ENCODE measurements at places on chromosomes 7 and 10.

DNA sequence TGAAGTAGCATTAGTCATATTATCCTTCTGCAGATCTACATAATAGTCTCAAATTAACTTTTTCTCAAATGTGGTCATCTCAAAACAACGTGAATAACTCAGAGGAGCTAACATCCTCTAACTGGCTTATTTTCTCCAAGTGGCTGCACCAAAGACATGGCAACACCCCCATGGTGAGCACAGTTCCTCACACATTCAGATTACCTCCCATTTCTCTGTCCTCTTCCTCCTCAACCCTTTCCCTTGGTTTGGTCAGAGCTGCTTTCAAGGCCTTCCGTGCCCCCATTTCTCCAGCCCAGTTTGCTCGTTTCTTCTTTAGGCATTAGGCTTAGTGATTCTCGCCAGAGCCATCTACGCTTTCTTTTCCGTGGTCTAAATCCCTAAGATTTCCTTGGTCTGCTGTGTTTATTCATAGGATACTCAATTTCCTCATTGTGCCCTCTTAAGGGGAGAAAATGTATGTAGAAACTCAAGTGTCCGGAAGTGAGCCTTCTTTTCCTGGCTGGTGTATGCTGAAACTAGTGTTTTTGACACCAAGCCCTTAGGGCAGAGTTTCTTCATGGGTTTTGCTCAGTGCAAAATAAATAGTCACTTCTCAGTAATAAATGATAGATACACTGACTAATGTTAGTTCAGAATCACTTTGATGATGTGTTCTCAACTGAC lies 2.6 kb downstream of the MET start:
- DNase-seq: no peak

GRCh38 chr10:22630234-22631174 lies 83.9 kb downstream of the PIP4K2A start:
- peak; percentile 64 for DNase-seq

DNA sequence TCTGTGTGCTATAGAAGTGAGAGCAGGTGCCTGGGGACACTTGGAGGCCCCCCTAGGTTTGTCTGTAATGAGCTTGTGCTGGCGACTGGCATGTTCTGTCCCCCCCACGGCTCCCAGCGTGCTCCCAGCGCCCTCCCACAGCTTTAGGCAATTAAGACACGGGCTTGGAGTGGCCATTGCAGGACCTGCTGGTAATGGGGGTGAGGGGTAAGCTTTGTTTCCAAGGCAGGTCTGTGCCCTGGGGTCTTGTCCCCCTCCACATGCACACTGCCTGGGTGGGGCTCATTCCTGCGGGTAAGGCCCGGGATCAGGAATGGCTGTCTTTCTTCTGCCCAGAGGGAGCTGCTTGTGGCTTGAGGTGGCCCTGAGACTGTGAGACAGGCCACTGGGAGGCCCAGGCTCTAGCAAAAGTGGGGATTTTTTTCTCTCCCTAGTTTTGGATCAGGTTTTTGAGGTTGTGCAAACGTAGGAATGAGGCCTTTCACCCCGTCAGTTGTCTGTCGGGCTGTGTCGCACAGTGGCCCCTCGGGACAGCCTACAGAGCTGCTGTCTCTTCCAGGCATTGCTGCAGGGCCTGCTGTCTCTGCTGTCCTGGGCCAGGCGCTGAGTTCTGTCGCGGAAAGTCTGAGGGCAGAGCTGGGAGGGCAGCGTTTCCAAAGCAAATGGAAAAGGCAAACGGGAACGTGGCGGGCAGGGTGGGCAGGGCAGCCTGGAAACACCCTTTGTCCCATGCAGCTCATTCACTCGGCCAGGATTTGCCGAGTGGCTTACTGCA lies 107.4 kb downstream of the LHPP start:
- DNase-seq: no peak

GRCh38 chr7:30112103-30112713 lies 22.6 kb upstream of the MTURN start:
- DNase-seq: peak; percentile 12

DNA sequence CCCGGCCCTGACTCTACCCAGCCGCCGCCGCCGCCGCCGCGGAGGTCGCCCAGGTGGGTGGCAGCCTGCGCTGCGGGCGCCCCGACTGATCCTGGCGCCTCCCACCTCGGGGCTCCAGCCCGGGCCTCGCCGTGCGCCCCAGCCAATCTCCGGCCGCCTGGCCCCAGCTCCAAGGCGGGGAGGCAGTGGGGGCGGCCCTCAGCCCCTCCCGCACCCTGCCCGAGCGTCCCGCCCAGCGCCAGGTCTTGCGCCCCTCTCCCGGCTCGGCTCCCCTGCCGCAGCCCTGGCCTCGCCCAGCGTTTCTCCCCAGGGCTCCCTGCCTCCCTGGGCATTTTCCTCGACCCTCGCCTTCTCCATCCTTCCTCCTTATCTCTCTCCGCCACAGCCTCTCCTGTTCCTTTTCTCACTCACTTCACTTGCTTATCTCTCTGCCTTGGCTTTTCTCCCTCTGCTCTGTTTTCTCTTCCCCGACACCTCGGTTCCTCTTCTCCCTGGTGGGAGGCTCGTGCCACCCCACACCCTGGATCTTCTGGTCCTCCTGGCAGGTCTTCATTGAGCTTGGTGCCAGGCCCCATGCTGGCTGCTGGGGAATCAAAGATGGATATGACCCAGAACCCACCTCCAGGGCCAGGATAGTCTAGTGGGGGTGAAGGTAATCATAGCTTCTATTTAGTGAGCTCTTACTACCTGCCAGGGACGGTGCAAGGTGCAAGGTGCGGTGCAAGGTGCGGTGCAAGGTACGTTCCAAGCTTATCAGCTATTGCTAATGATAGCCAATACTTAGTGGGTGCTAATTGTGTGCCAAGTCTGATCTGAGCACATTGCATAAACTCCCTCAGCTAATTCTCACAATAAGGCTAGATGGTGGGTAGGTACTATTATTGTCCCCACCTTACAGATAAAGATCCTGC lies at the start of gene SFRP5:
SFRP5 (minus strand) TSS at position 87 of the 911 bp plus-strand sequence. CDS start 166 bp downstream, outside the sequence.
- DNase-seq: no peak

DNA sequence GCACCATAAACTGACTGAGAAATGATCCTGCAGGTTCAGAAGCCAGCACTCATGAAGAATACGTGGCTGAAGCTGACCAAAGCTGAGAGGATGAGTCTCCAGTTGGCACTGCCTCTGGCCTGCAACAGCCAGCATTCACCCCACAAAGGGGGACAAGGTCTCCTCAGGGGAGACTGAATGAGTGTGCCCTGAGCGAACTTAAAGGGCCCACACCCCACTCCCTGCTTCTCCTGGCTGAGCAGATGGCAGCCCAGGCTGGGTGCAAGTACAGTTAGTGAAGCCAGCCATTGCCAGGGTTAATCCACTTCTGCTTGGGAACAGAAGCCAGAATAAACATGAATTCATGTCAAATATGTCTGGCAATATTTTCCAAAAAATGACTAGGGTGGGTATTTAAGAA lies 98.1 kb downstream of the PPP1R17 start:
- DNase-seq: no peak

DNA sequence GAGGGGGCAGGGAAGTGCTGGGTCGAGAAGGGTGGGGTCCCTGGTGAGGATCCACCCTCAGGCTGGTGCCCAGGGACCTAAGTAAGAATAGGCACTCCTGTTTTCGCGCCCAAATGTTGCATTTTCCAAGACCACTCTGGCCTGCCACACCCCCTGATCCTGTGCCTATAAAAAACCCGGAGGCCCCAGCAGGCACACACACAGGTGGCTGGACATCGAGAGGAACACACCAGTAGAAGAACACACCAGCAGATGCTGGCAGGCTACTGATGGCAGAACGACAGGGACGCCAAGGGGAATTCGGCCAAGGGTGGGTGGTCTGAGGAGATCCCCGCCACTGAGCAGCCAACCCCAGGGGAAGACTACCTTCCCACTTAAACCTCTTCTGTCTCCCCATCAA lies 633.9 kb upstream of the POT1 start:
- no peak for DNase-seq

DNA sequence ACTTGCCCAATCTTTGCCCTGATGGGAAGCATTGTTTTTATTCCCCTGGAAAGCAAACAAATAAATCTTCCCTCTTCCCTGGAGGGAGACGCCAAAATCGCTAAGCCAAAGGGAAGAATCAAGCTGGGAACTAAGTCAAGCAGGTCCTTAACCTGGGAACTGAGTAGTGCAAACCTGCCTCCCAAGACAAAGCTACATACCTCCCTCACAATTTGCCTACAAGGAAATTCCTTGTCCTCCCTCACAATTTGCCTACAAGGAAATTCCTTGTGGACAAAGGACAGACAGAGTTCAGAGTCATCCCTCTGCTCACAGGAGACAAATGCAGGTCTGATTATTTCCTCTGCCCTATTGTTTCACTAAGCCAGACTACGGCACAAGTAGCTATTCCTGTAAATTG lies 50.5 kb downstream of the SPOCK2 start:
- no peak for DNase-seq

- DNase-seq: no peak
Measured at GRCh38 chr7:130943336-130943901, 209.4 kb upstream of the KLF14 start.

DNA sequence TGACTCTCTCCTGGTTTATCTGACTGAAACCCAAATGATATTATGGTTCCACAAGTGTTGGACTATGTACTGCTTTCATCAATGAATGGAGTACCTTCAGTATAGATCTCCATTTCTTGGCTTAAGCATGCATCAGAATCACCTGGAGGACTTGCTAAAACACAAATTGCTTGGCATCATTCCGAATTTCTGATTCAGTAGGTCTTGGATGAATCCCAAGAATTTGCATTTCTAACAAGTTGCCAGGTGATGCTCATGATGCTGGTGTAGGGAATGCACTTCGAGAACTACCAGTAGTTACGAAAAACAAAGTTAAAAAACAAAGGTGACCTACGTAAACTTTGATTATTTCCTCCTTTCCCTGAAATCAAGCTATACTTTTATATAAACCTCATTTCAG lies 119.0 kb upstream of the FEZF1 start:
- DNase-seq: no peak

- no peak for DNase-seq
Measured at GRCh38 chr10:62433901-62434300, 59.7 kb downstream of the ZNF365 start.

DNA sequence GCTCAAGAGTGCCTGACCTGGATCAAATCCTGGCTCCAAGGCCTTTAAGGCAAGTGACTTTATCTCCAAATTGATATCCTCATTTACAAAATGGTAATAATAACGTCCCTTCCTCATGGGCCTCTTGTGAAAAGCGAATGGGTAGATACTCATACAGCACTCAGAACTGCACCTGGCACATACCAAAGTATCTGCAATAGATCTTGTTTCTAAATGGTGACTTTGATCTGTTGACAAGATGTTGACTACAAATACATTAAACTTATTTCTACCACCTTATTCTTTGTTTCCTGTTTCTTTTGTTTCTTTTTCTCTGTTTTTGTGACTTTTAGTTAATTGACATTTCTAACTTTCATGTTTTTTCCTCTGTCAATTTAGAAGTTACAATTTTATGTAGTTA lies 53.0 kb downstream of the RNLS start:
- no peak for DNase-seq

GRCh38 chr10:53808677-53809372 lies 992.2 kb downstream of the PCDH15 start:
- no peak for DNase-seq

DNA sequence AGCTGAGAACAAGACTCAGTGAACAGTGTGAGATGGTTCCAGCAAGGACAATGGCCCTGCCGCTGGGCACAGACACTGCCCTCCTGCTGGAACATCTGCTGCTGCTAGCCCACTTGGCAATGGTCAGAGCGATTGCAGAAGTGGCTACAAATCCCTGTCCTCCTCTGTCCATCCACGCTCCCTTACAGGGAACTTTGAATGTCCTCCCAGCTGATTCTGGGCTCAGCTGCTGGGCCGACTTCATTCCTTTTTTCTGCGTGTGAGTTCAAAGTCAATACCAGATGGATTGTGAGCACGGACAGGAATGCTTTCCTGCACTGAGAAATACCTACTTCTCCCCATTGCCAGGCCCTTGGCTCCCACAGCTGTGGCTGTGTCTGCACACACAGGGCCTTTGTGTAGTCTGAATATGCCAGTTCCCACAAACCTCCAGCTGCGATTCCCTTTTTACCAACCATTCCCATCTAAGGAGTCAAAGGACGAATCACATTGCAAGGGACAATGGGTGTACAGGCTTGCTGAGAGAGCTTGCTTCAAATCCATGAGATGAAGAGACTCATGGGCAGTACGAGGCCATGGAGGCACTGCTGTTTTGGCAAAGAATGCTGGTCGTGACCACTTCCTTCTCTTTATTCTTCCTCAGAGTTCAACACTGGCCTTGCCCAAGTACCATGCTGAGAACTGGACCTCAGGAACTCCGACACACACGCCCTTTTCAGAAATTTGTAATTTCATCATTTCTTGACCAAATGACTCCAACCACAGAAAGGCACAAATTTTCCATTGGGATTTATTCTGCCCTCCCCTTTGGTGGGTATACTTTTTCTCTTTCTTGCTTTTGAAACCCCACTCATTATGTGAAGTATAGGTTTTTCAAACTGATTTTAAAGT lies 44.2 kb downstream of the BPGM start:
- no peak for DNase-seq

- no peak for DNase-seq
Measured at GRCh38 chr7:97008275-97008917, 3.0 kb downstream of the DLX6 start.

DNA sequence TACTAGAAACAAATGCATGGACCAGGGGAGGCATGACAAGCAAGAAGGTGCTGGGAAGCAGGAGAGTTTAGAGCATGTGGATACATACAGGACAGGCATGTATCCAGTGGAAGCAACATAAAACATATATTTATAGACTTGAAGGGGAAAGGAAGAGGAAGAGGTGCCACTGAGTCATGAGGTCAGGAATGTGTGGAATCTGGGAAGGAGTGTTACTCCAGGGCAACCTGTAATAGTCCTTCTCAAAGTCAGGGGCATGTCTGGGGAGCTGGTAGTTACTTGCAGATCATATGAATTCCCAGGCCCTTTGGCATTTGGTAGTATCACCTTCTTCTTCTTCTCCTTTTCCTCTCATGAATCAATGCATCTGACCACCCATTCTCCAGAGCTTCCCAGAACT lies 246.6 kb downstream of the XPNPEP1 start:
- no peak for DNase-seq

- no peak for DNase-seq
Measured at GRCh38 chr7:77181015-77181595, 18.5 kb downstream of the FGL2 start.

- no peak for DNase-seq
Measured at GRCh38 chr10:85642421-85643170, 724.0 kb downstream of the GRID1 start.

GRCh38 chr10:23293145-23293724 lies 51.4 kb downstream of the C10orf67 start:
- peak; percentile 53 for DNase-seq

DNA sequence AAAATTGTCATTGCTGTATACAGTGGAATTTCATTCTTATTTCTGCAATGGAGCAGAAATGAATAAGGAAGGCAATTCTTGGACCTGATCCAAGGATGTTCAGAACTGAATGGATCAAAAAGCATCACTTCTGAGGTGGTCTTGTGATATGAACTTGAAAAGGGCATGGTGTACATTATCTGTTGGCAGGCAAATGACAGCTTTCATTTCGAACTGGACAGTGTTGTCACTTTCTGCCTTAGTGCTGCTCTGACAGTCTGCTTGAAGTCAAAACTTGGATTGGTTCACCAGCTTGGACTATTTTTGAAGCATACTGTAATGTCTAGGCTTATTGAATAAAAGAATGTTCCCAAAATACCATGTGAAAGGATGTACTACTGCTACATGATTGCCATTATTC lies 52.0 kb downstream of the VCL start:
- DNase-seq: no peak

- DNase-seq: peak; percentile 71
Measured at GRCh38 chr10:3805201-3805790, 20.3 kb upstream of the KLF6 start.

GRCh38 chr10:60513281-60513680 lies 123.6 kb upstream of the ANK3 start:
- DNase-seq: no peak

Measured in activated CD4-positive, alpha-beta memory T cell treated with anti-CD3 and anti-CD28 coated beads for 36 hours (primary cell).